ENCODE measurements at places on chromosomes 6 and 20. TPM values are rescaled to one million over a fixed set of nuclear protein-coding genes. Genes with fewer than 3 reads are reported as not detected.

GRCh38 chr6:20769631-20770030 lies 235.4 kb downstream of the CDKAL1 start:
- DNase-seq = no peak

RAB32 gene
- polyA plus RNA-seq = 14.7 TPM

DNA sequence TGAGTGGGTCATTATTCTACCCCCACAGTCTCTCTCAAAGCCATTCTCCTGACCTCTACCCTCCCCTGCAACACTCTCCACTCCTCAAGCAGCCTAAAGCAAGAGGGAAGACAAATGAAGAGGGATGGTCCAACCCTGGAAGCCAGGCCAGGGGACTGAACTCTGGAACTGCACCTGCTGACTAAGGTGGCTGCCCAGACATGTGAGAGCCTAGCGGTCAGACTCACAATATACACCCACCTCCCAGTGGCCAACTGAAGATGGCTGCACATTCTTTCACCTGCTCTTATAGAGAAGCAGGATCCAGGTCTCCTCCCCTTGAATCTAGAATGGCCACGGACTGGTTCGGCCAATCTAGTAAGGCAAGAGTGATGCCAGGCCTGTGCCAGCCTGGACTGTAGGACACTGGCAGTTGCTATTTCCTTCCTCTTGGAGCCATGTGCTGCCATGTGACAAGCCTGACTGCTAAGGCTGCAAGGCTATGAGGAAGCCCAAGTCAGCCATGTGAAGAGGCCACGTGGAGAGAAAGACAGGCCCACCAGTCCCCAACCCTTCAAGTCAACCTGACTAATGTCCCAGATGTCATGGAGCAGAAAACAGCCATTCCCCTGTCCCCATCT lies 31.8 kb downstream of the ACSS1 start:
- DNase-seq = no peak

SOBP gene
- 15.6 TPM for polyA plus RNA-seq

DNA sequence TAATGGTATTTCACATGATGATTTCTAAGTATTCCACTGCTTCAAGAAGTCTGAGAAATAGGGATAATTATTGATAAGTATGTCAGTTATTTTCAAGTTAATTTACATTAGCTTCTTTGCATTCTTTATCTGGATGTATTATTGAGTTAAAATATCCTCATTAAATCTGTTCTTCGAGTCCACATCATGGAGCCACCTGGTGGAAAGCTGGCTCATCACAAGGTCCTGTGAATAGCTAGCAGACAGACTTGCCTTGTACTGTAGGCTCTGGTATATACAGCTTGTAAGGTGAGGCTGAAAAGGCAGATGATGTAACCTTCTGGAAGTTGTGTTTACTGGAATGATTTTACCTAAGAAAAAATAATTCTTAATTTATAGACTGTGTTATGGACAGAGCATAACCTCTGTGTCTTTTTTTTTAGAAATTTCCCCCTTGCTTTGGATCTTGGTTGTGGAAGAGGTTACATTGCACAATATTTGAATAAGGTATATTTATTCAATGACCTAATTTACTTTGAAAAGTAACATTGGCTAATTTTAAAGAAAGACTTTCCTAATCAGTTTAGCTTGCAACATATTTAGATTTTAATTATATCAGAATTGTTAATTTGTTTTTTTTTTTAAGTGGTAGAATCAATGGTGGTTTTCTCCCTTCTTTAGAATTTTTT lies 3.5 kb downstream of the NDUFAF5 start:
- peak; percentile 27 for DNase-seq

GRCh38 chr6:118739696-118740353 lies 88.4 kb upstream of the CEP85L start:
- DNase-seq = no peak

GRCh38 chr20:58708246-58708931 lies 15.8 kb downstream of the NPEPL1 start:
- DNase-seq = peak; percentile 61
